NCI-H526 treated with DMSO at 0.1 percent for 48 hours (cell line): ENCODE measurements at places on chromosomes 16 and 17.

DNA sequence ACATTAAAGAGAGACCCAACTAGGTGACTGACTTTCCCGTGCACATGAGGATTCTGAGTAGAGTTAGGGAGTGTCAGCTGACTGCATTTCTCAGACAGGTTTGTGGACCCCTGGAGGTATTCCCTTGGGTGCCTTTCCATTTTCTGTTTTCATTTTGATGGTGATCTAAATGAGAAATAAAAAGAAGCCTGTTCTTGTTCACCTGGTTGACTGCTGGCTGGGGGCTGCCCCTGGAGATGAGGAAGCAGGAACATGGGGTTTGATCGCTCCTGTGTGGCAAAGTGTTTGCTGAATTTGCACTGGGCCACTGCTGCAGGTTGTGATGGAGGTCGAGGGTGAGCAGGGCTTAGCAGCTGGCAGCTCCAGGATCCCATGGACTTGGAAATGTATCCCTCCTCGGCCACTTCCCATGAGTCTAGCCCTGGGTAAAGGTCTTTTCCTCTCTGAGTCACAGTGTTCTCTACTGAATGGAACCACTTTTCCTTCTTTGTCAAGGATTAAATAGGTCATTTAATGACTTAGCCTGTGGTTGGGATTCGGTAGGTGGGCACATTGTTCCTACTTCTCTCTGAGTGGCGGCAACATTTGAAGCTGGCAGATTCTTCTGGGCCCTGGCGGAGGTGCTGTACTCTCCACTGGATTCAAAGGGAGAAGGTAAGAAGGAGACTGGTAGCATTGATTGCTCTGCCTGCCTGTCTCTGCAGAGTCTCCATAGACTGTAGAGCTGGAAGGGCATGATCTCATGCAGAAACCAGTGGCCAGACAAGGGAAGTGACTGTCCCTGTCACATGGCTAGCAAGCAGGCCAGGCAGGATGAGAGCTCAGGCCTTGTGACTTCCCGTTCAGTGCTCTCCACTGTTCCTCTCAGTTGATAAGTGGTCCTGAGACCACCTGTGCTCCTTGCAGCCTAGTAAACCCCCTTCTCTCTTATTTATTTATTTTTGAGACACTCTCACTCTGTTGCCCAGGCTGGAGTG is 17.9 kb downstream of the SNX29 start:
- no peak for DNase-seq

GRCh38 chr16:5678371-5678770 is 580.8 kb upstream of the EEF2KMT start:
- no peak for DNase-seq

DNA sequence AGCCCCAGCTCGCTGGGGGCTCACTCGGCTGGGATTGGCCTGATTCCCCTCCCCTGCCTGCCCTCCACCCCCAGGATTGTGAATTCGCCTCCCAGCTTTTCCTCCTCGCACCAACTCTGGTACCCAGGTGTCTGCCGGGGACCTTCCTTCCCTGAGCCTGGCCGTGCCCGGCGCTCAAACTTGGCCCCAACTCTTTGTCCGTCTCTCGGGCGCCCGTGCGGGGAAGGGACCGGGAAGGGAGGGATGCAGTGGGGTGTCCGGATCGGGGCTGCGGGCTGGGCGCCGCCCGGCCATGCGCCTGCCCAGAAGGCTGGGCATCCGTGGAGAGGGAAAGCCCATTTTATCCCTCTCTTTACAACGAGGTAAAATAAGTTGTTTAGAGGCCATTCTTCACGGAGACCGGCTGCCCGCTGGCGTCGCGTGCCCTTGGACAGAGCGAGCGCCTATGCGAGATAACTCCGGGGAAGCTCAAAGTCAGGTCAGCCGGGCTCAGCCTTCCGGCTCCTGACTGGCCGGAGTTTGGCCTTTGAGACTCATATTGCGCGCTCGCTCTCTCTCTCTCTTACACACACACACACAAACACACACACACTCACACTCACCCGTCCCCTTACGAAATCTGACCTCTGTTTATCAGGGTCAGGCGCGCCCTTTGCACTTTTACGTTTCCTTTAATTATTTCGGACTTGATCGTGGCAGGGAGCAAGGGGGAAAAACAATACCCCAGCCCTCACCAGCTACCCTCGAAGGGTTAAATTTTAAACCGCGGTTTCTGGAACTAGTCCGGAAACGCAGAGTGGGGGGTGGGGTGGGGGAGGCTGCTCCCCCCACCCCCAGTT is 774 bp upstream of the MAF start:
- no peak for DNase-seq

DNA sequence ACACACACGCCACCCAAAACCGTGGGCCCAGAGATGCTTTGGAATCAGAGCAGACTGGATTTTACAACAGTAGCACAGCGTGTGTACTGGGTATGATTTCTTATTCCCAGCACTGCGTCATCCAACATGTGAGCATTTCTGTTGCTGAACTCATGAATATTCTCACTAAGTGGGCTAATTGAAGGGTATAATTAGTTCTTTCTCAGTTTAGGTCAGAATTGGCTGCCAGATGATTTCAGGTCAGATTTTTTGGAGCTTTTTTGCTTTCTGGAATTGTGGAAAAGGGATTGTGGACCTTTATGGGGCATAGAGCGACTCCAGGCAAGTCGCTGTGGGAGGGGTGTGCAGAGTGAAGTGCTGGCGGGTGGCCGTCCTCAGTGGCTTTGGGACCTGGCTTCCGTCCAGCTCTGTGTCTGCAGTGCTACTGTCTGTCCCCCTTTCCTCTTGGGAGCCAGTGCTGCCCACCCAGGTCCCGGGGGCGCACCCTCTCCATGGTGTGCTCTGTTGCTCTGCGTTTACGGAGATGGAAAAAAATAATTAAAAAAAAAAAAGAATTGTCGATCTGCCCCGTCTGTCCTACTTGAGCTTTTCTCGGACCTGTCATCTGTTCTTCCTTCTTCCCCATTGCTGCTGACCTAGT is 25.0 kb downstream of the FOXK2 start:
- DNase-seq: no peak

DNA sequence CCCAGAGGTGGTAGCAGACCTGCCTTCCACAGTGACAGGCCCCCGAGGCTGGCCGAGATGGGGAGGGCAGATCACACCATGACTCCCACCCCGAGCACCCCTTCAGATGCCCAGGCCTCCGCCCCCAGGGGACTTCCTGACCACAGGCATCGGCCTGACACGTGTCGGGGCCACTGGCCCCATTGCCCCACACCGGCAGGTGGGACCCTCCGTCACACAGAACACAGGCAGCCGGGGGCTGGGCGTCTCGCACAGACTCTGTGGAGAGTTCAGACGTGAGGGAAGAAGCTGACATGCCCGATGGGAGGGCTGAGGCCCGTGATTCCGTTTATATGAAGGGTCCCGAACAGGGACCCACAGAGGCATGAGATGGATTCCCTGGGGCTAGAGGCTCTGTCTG is 51.3 kb upstream of the GNG13 start:
- no peak for DNase-seq

GRCh38 chr17:16442594-16443510 is 27.5 kb downstream of the TRPV2 start:
- no peak for DNase-seq

DNA sequence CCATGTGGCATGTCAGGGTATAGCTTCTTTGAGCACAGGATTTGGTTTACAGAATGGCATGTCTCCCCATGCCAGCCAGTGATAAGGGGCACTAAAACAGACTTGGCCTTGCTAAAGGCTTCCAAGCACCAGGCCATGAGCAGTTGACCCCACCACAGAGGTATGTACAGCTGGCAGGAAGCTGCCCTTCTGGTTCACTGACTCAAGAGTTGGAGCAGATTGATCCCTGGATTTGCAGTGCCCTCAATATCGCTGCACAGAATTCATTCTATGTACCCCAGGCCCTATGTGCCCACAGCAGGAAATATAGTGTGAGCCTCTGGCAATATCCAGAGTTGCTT is 24.3 kb downstream of the HLF start:
- no peak for DNase-seq

DNA sequence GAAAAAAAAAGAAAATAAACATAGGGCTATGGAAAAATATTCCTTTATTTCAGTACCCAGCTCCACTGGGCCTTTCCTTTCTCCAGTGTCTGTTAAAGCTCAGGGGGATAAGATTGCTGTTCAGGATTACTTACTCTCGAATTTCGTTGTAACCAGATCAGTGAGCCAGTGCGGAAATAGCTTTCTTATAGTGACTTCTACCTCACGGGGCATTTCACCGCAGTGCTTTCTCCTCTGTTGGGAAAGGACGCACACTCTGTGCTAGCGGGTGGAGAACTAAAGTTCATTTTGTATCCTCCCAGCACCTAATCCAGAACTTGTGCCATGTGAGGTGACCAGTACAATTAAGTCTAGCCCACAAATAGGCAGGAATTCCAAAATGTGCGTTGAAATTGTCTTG is 38.3 kb downstream of the RPA1 start:
- DNase-seq: no peak

DNA sequence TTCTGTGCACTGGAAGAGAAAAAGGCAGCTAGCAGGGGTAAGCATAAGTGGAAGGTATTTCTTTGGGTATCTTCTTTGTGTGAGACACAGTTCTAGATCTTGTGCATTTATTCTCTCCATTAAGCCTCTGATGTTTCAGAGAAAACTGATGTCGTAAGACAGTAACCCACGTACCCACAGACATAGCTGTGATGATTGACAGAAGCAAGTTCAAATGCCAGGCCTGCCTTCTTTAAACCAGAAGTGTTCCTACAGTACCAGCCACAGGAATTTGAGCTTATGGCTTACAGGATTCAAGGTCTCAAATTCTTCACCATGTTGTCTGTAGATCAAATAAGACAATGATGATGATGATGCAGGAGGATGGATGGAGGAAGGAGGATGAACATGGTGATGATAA is 161.4 kb upstream of the KCNJ16 start:
- no peak for DNase-seq

DNA sequence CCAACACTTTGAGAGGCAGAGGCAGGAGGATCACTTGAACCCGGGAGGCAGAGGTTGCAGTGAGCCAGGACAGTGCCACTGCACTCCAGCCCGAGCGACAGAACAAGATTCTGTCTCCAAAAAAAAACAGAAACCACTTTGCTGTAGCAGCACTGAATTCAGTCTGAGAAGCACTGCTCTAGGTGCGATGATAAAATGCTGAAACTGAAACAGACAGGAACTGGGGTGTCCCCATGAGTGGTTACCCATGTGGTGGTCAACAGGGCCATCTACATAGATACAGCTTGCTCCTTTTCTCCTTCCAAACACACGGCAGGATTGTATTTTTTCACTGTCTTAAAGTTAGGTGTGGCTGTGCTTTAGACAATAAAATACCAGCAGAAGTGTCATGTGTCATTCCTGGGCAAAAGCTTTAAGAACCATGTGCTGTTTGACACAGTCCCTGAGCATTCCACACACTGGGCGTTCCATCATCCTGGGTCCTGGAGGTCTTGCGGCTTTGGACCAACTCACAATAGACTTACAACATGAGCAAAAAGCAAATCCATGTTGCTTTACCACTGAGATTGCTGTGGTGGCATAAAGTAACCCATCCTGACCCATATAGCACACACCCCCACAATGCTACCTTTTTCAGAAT is 11.5 kb downstream of the GAS7 start:
- no peak for DNase-seq

GRCh38 chr17:60525328-60525684 is 736 bp downstream of the APPBP2 start:
- no peak for DNase-seq

- DNase-seq: no peak
Measured at GRCh38 chr17:49858796-49859195, 10.9 kb upstream of the TAC4 start.

GRCh38 chr17:50976951-50977472 is 110.9 kb upstream of the TOB1 start:
- DNase-seq: no peak

DNA sequence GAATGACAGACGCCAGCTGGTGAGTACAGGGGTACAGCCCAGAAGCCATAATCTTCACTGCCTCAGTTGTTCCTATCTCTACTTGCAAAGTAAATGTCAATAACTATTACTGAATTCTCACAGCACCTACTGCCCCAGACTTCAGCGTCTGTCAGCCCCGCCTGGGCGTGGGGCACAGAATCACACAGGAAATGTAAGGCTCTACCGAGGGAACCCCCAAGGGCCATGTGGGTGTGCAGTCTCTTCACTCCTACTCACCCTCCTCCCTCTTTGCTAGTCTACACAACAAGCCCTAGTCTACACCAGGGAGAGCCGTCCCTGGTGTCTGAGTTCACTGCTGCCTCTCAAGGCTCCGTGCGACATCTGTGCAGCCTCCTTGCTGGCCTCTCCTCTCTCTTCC is 4.5 kb downstream of the NPTX1 start:
- DNase-seq: no peak

DNA sequence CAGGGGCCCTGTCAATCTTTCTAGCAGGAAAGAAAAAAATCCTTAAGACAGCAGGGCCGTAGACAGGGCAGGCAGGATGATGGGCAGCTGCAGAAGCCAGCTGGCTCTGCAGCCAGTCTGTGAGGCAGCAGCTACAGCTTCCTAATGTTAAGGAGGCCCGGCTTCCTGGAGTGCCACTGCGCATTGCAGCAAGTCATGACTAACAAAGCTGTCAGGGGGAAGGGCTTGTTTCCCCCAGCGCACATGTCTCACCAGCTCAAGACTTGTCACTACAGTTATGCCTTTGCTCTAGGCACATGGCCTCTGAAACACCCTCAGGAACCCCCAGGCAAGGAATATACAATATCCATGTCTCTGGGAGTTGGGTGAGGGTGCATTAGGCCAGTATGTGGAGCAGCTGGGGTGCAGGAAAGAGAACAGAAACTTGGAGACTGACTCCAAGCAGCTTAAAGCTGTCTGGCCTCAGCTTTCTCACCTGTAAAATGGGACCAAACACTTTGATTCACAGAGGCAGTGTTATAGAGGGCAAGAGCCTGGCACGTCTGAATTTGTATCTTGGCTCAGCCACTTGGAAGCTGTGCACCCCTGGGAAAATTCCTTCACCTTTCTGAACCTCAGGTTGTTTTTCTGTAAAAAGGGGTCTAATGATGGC is 220.0 kb downstream of the HAPSTR1 start:
- DNase-seq: no peak

DNA sequence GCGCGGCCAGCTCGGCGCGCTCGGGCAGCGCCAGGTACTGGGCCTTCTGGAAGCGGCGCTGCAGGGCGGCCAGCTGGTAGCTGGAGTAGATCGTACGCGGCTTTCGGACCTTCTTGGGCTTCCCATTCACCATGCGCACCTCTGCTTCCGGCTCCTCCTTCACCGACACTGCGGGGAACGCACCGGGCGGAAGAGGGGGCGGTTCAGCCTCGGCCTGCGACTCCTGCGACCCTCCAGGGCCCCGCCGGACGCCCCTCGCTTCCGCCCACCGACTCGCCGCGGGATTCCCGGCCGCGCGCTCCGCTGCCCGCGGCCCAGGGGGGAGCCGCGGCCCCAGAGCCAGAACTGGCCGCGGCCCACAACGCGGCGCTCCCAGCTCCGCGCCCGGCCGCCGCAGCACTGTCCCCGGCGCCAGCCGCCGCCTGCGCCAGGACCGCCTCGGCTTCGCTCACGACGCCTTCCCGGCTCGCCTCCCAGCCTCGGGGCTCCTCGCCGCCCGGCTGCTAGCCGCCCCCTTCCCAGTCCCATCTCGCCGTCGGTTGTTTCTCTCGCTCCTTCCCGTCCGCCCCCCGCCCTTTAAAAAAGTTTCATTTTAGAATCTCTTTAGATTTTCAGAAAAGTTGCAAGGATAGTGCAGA is 1.5 kb downstream of the DLX3 start:
- DNase-seq: peak; percentile 39
